ENCODE measurements at places on chromosomes 12 and 14. TPM values are rescaled to one million over a fixed set of nuclear protein-coding genes. Genes with fewer than 3 reads are reported as not detected.

AQP6 gene
- not detected for total RNA-seq

DNA sequence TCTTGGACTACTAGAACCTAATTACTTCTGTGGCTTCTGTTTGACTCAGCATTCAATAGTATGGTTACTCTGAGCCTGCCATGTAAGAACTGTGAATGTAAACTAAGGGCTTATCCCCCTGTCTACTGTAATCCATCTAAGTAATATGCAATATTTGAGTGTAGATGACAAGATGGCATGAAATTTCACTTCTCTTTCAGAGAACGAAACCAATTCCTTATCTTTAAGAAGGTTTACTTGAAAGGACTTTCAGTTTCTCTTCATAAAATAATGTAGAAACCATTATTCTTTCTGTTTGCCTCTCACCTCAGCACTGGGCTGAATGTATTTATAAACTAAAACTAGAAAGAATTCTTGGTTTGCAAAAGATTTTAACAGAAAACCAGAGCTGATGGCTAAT lies 60.4 kb upstream of the ARID2 start:
- no peak for DNase-seq
- H3K36me3 ChIP-seq = no peaks in the 10 kb centered on the region
- no peaks in the 10 kb centered on the region for H3K27me3 ChIP-seq
- H3K4me1 ChIP-seq = peaks cover 8% of the 10 kb centered on the region
- H3K4me3 ChIP-seq = no peak overlapping the region

SMIM41 gene
- total RNA-seq = 1.4 TPM

OR6C6 gene
- total RNA-seq = not detected

DNA sequence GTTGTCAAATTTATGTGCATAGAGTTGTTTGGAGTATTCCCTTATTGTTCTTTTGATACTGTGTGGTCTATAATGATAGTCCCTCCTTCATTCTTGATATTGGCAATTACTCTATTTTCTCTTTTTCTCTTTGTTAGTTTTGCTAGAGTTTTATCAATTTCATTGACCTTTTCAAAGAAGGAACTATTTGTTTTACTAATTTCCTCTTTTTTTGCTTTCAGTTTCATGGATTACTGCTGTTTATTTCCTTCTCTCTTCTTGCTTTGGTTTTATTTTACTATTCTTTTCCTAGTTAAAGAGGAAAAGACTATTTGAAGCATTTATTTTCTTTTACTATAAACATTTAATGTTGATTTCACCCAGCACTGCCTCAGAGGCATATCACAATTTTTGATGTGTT lies 250.9 kb upstream of the PELI2 start:
- no peaks in the 10 kb centered on the region for H3K36me3 ChIP-seq
- no peak overlapping the region for H3K27ac ChIP-seq
- no peak for DNase-seq
- no peak overlapping the region for H3K4me3 ChIP-seq
- no peaks in the 10 kb centered on the region for H3K4me1 ChIP-seq
- no peaks in the 10 kb centered on the region for H3K27me3 ChIP-seq

- H3K4me3 ChIP-seq = peak overlapping the region; percentile 25
- DNase-seq = peak; percentile 77
- no peaks in the 10 kb centered on the region for H3K27me3 ChIP-seq
- H3K27ac ChIP-seq = no peak overlapping the region
- peaks cover 4% of the 10 kb centered on the region for H3K4me1 ChIP-seq
Observed at GRCh38 chr14:75515629-75515996, 6.7 kb upstream of the BATF start.

GRCh38 chr14:105492971-105493871 lies 2.2 kb downstream of the TEDC1 start:
- H3K4me1 ChIP-seq = peaks cover 23% of the 10 kb centered on the region
- no peaks in the 10 kb centered on the region for H3K36me3 ChIP-seq
- no peak overlapping the region for H3K27ac ChIP-seq

DNA sequence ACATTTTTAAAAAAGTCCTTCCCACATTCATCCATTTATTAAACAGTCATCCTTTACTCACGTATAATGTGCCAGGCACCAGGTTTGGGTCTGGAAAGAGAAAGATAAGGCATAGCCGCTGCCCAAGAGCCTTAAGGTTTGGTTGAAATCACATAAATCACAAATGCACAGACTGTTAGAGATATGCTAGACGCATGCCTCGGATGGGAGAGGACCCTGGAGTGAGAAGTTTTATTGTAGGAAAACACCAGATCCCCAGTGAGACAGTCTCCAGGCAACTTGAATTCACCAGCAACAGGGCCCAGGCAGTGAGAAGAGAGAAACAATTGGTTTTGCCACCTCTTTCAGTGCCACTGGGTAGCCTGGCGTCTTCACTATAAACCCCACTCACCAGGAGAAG lies 305.9 kb upstream of the AMIGO2 start:
- no peak for DNase-seq
- H3K27ac ChIP-seq = no peak overlapping the region
- no peaks in the 10 kb centered on the region for H3K4me1 ChIP-seq
- H3K4me3 ChIP-seq = no peak overlapping the region
- H3K36me3 ChIP-seq = no peaks in the 10 kb centered on the region

DNA sequence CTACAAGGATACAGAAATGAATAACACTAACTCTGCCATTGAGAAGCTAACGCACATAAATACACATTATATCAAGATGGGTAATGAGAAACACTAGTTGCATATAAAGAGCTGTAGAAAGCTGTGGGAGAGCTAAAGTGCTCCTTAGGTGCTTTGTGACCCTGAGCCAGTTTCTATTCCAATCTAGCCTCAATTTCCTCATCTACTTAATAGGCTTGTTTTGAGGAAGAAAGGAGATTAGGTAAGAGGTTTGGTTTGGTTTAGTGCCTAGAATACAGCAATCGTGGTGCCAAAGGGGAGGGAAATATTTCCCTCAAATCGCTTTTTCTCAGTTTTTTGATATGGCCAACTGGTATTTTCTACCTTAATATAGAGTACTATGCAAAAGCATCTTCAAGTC lies 994 bp downstream of the SRP54 start:
- no peaks in the 10 kb centered on the region for H3K4me1 ChIP-seq
- no peaks in the 10 kb centered on the region for H3K36me3 ChIP-seq
- peak overlapping the region; percentile 90 for H3K27ac ChIP-seq
- peak overlapping the region; percentile 74 for H3K4me3 ChIP-seq
- no peaks in the 10 kb centered on the region for H3K27me3 ChIP-seq

MED6 gene
- 42.1 TPM for total RNA-seq

DNA sequence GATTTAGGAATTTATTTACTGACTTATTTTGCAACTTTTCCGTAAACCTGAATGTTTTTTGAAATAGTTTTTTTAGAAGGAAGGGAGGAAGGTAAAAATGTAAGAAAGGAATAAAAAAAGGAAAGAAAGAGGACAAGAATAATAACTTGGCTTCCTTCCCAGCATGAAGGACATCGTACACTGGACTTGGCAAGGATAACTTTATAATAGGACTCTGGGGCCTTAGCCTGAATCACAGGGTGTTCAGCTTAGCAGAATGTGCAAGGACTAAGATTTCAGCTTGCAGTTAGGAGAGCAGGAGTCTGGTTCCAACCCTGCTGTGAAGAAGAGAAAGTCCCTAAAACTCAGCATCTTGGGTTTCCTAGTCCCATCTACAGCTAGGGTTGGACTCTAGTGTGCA lies 1053.3 kb downstream of the VRK1 start:
- H3K4me3 ChIP-seq = no peak overlapping the region
- no peak for DNase-seq
- H3K36me3 ChIP-seq = no peaks in the 10 kb centered on the region
- no peak overlapping the region for H3K27ac ChIP-seq
- H3K27me3 ChIP-seq = no peaks in the 10 kb centered on the region

GRCh38 chr14:100333827-100334226 lies 10.7 kb downstream of the SLC25A47 start:
- H3K4me1 ChIP-seq = no peaks in the 10 kb centered on the region
- no peak overlapping the region for H3K27ac ChIP-seq
- no peak overlapping the region for H3K4me3 ChIP-seq
- no peaks in the 10 kb centered on the region for H3K27me3 ChIP-seq
- DNase-seq = no peak
- peaks cover 32% of the 10 kb centered on the region for H3K36me3 ChIP-seq

MDM1 gene
- total RNA-seq = 46.2 TPM

DNA sequence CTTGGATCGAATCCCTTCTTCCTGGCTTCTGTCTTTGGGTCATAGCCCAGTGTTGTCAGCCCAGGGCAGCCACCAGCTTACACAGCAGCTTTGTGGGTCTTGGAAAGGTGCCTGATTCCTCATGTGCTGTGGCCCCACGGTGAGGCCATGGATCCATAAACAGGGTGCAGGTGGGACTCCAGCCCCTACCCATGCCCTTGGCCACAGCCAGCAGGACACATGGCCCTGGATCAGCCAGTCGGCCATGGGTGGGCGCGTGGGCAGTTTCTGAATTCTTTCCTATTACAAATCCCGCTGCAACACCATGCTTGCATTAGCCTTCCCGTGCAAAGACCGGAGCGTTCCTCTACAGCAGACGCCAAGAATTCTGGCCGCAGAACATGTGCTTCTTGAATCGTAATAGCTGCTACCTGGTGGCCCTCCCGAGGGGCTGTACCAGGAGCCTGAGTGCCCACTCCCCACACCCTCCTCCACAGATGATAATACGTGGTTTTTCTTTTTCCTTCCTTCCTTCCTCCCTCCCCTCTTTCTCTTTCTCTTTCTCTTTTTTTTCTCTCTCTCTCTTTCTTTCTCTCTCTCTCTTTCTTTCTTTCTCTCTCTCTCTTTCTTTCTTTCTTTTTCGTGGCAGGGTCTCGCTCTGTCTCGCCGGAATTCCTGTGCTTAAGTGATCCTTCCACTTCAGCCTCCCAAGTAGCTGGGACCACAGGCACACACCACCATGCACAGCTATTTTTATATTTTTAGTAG lies 2.9 kb upstream of the MMP17 start:
- H3K4me1 ChIP-seq = peaks cover 8% of the 10 kb centered on the region
- no peak overlapping the region for H3K4me3 ChIP-seq
- no peak overlapping the region for H3K27ac ChIP-seq
- no peaks in the 10 kb centered on the region for H3K36me3 ChIP-seq

GRCh38 chr12:3604748-3605586 lies 114.0 kb downstream of the PRMT8 start:
- no peaks in the 10 kb centered on the region for H3K4me1 ChIP-seq
- no peak for DNase-seq
- no peak overlapping the region for H3K4me3 ChIP-seq
- H3K27me3 ChIP-seq = no peaks in the 10 kb centered on the region

BEGAIN gene
- 1.6 TPM for total RNA-seq

DNA sequence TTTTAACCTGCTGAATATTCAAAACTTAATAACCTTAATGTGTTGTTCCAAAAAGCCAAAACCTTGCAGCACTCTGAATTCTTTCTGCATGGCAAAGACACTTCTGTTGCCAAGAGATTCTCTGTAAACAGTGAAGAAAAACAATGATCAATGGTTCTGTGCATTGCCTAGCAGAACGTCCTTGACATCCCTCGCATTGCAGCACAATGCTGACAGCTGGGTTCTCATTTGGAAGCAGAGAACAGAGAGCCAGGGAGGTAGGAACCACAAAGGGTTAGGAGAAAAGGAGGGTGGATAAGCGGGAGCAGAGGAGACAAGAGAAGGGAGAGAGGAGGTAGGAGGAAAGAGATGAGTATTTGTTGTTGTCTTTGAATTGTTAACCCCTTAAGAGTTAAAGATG lies 501.1 kb downstream of the NAV3 start:
- no peaks in the 10 kb centered on the region for H3K4me1 ChIP-seq
- no peaks in the 10 kb centered on the region for H3K27me3 ChIP-seq
- H3K4me3 ChIP-seq = no peak overlapping the region
- H3K27ac ChIP-seq = no peak overlapping the region

GRCh38 chr12:76820888-76821482 lies 57.1 kb downstream of the ZDHHC17 start:
- H3K27me3 ChIP-seq = no peaks in the 10 kb centered on the region
- H3K4me3 ChIP-seq = no peak overlapping the region
- H3K27ac ChIP-seq = no peak overlapping the region
- H3K4me1 ChIP-seq = no peaks in the 10 kb centered on the region

PPFIA2 gene
- 2.0 TPM for total RNA-seq

DNA sequence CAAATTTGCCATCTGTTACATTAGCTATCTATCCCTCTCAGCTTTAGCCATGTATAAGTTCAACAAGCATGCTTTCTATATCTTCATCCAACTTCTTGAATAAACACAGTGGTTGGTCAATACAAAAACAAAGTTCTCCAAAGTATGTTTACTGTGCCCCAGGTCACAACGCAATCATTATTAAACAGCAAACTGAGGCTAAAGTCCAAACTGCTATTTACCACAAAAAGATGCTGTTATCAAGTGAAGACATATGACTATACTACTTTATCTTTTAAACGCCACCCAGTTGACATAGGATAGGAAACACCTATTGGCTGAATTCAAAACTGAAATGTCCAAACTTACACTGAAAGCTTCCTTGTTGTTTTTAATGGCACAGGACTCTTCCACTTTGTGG lies 11.7 kb downstream of the ZCCHC8 start:
- peaks cover 83% of the 10 kb centered on the region for H3K36me3 ChIP-seq
- no peak for DNase-seq
- H3K4me1 ChIP-seq = no peaks in the 10 kb centered on the region
- no peak overlapping the region for H3K27ac ChIP-seq
- no peaks in the 10 kb centered on the region for H3K27me3 ChIP-seq

DNA sequence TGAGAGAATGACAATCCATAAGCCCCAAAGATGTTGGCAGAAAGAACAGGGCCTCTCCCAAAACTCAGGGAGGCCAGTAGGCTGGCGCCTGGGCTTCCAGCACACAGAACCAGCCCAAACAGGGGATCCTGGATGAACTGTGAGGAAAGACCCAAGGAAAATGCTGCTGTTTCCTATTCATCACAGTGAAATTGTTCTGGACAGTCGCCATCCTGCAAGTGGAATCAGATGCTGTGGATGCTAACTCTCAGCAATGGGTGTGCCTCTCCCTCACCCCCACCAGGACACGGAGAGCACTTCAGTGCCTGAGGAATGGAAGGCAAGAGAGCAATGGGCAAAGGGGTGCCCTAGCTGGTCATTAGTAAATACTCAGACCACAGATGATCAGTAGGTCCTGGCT lies 80.8 kb downstream of the ANO2 start:
- H3K27me3 ChIP-seq = no peaks in the 10 kb centered on the region
- H3K36me3 ChIP-seq = no peaks in the 10 kb centered on the region
- no peak for DNase-seq

IFI27 gene
- total RNA-seq = 163 TPM

- H3K27me3 ChIP-seq = no peaks in the 10 kb centered on the region
- DNase-seq = no peak
- H3K4me3 ChIP-seq = no peak overlapping the region
- no peaks in the 10 kb centered on the region for H3K4me1 ChIP-seq
Observed at GRCh38 chr12:6416596-6416995, 28.2 kb upstream of the CD27 start.

GRCh38 chr14:77144412-77145115 lies 3.0 kb upstream of the ZDHHC22 start:
- DNase-seq = no peak
- H3K27me3 ChIP-seq = no peaks in the 10 kb centered on the region
- no peaks in the 10 kb centered on the region for H3K4me1 ChIP-seq
- no peak overlapping the region for H3K27ac ChIP-seq
- no peaks in the 10 kb centered on the region for H3K36me3 ChIP-seq

SDS gene
- not detected for total RNA-seq

- no peak for DNase-seq
- H3K36me3 ChIP-seq = no peaks in the 10 kb centered on the region
- peaks cover 6% of the 10 kb centered on the region for H3K4me1 ChIP-seq
- no peak overlapping the region for H3K4me3 ChIP-seq
- no peak overlapping the region for H3K27ac ChIP-seq
Observed at GRCh38 chr14:76814726-76815645, 2.3 kb upstream of the ANGEL1 start.
